ENCODE measurements at places on chromosomes 12 and 14. TPM values are rescaled to one million over a fixed set of nuclear protein-coding genes. Genes with fewer than 3 reads are reported as not detected.

Gene KCNH3
- 0.72 TPM for total RNA-seq

DNA sequence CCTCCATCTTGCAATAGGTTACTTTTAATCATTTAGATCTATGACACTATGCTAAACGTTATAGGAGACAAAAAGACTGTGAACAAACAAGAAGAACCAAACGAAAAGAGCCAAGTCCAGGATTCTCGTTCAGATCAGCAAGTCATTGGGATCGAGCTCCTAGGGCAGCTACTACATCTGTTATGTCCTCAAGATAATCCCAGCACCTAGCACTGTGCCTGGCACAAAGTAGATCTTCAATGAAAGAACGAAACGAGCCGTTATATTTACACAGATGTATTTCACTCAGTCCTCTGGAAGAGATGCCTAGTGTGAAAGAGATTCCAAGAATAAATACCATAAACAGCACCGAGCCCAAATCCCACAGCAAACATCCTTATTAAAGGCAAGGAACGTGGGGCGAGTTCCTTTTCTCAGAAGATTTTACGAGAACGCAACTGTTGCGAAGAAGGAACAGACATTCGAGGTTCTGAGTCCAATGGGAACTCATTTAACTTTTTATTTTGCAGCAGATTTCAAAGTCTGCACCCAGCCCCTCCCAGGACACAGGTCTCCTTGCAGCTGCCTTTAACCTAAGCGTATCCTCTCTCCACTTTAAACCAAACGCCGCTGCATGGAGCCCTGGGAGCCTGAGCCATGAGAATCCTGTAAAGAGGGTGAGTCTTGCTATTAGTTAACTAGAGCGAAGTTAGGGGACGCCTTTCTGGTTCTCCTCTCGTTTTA is 544 bp upstream of the TDP1 start:
- no peaks in the 10 kb centered on the region for H3K27me3 ChIP-seq
- H3K36me3 ChIP-seq = peaks cover 6% of the 10 kb centered on the region
- peak overlapping the region; percentile 88 for H3K27ac ChIP-seq
- peaks cover 18% of the 10 kb centered on the region for H3K4me1 ChIP-seq
- H3K4me3 ChIP-seq = peak overlapping the region; percentile 97
- DNase-seq = no peak

Gene SMCO2
- total RNA-seq = 0.31 TPM

Gene FAM181A
- total RNA-seq = not detected

Gene STAC3
- total RNA-seq = 4.8 TPM

Gene KCNA5
- 0.98 TPM for total RNA-seq
